ENCODE measurements at places on chromosomes 7 and 10.

- no peak for DNase-seq
Measured at GRCh38 chr10:127971963-127972615, 65.2 kb downstream of the PTPRE start.

GRCh38 chr7:16660702-16661464 lies 14.9 kb downstream of the BZW2 start:
- DNase-seq, result no peak

DNA sequence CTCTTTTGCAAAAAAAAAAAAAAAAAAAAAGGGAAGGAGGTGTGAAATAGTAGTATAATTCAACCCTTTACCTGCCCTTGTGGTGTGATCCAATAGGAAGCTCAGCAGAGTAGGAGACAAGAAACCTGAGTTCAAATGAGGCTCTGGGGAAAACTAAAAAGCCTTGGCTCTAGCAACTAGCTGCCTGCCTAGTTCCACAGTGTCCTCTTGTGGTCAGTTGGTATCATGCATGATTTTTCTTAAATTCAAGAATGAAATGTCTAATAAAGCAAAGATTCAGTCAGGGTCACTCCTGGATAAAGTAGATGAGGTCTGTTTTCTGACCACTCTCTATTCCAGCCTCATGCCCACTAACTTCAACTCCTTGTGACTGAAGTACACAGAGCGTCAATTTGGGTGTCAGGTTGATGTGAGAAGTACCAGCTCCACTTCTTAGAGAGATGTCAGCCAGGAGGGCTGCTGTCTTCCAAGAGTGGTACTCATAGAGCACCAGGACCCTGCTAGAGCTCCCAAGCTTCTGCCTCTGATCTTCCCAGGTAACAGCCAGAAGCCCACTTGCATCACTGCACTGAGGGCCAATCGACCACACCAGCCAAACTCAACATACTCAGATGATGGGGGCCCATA lies 10.5 kb downstream of the LSM5 start:
- DNase-seq, result peak; percentile 23

- no peak for DNase-seq
Measured at GRCh38 chr10:98577168-98577567, 130.4 kb upstream of the HPS1 start.

- no peak for DNase-seq
Measured at GRCh38 chr7:134366481-134366880, 49.8 kb upstream of the SLC35B4 start.

- DNase-seq, result no peak
Measured at GRCh38 chr7:106203473-106203872, 81.3 kb downstream of the NAMPT start.

- peak; percentile 76 for DNase-seq
Measured at GRCh38 chr10:33136271-33136670, 178.2 kb upstream of the ITGB1 start.

Data from CD4-positive, alpha-beta T cell treated with Interleukin-2 at 100 ng/mL for 4 hours (primary cell).